Tibial artery (tissue), 4 donors: ENCODE measurements at places on chromosomes 4 and X.

DNA sequence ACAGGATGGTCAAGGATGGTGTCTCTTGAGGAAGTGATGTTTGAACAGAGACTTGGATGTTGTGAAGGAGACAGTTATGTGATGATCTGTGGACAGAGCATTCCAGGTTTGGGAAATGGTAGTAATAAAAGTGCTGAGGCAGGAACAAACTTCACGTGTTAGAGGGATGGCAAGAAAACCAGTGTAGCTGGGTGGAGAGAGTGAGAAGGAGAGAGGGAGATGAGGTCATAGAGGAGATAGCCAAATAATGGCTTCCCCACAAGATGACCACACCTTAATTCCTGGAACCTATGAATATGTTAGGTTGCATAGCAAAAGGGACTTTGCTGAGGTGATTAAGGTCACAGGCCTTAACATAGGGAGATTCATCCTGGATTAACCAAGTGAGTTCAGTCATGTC lies 75.6 kb upstream of the GPR50 start:
- no peaks in the 10 kb centered on the region for H3K36me3 ChIP-seq
- H3K27me3 ChIP-seq = no peaks in the 10 kb centered on the region
- H3K4me3 ChIP-seq = no peak overlapping the region
- no peaks in the 10 kb centered on the region for H3K4me1 ChIP-seq

GRCh38 chr4:44563496-44563895 lies 87.9 kb downstream of the YIPF7 start:
- no peaks in the 10 kb centered on the region for H3K36me3 ChIP-seq
- H3K27ac ChIP-seq = no peak overlapping the region
- H3K27me3 ChIP-seq = no peaks in the 10 kb centered on the region

GRCh38 chr4:182338746-182339145 lies 95.5 kb downstream of the TENM3 start:
- H3K36me3 ChIP-seq = no peaks in the 10 kb centered on the region
- no peak overlapping the region for H3K27ac ChIP-seq
- H3K4me3 ChIP-seq = no peak overlapping the region
- DNase-seq = no peak
- H3K4me1 ChIP-seq = no peaks in the 10 kb centered on the region
- no peaks in the 10 kb centered on the region for H3K27me3 ChIP-seq

GRCh38 chr4:153348006-153348405 lies 3.5 kb downstream of the MND1 start:
- no peaks in the 10 kb centered on the region for H3K27me3 ChIP-seq
- no peak for DNase-seq
- no peak overlapping the region for H3K27ac ChIP-seq

- H3K27me3 ChIP-seq = no peaks in the 10 kb centered on the region
- H3K4me3 ChIP-seq = no peak overlapping the region
- DNase-seq = no peak
- no peaks in the 10 kb centered on the region for H3K36me3 ChIP-seq
- H3K27ac ChIP-seq = no peak overlapping the region
- no peaks in the 10 kb centered on the region for H3K4me1 ChIP-seq
These were observed 1066.8 kb upstream of the ADGRL3 start for GRCh38 chr4:60133375-60133774.

- no peaks in the 10 kb centered on the region for H3K27me3 ChIP-seq
- H3K4me3 ChIP-seq = no peak overlapping the region
- no peaks in the 10 kb centered on the region for H3K4me1 ChIP-seq
- H3K36me3 ChIP-seq = no peaks in the 10 kb centered on the region
These were observed 321.2 kb upstream of the SPOCK3 start for GRCh38 chr4:167555338-167556022.

GRCh38 chr4:53767482-53767881 lies 176.2 kb upstream of the LNX1 start:
- no peak for DNase-seq
- H3K4me3 ChIP-seq = no peak overlapping the region
- no peaks in the 10 kb centered on the region for H3K27me3 ChIP-seq
- H3K36me3 ChIP-seq = no peaks in the 10 kb centered on the region
- no peaks in the 10 kb centered on the region for H3K4me1 ChIP-seq

- H3K4me3 ChIP-seq = no peak overlapping the region
- DNase-seq = no peak
- no peaks in the 10 kb centered on the region for H3K4me1 ChIP-seq
- H3K36me3 ChIP-seq = no peaks in the 10 kb centered on the region
- no peak overlapping the region for H3K27ac ChIP-seq
These were observed 317.4 kb downstream of the STIM2 start for GRCh38 chr4:27178061-27178460.

DNA sequence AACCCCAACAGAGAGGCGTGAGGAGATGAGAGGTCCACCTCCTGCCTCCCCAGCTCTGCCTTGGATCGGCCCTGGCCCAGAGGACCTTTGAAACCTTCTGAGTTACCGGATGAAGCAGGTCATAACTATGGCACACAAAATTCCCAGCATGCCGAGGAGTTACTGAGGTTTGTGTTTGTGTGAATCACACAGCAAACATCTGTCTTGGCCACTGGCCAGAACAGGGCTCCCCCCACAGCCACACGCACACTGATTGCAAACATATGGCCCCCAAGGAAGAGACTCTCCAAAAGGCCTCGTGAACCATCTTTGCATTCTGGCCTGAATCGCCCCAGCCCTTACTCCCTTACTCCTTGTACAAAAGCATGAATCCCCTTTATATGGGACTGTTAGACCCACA lies 18.9 kb downstream of the RPS4X start:
- H3K4me1 ChIP-seq = no peaks in the 10 kb centered on the region
- no peak overlapping the region for H3K4me3 ChIP-seq
- H3K27ac ChIP-seq = no peak overlapping the region

DNA sequence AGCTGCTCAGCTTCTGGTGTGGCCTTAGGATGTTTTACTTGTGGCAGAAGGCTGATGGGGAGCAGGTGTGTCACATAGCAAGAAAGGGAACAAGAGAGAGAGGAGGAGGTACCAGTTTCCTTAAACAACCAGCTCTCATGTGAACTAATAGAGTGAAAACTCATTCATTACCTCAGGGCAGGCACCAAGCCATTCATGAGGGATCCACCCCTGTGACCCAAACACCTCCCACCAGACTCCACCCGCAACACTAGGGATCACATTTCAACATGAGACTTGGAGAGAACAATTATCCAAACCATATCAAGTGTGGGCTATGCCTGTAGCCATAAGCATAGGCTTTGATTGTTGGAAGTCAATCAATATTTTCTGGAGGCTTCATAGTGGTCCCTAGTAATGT lies 56.0 kb downstream of the GSX2 start:
- H3K4me3 ChIP-seq = no peak overlapping the region
- no peak overlapping the region for H3K27ac ChIP-seq
- DNase-seq = no peak
- no peaks in the 10 kb centered on the region for H3K27me3 ChIP-seq
- H3K4me1 ChIP-seq = no peaks in the 10 kb centered on the region
- H3K36me3 ChIP-seq = no peaks in the 10 kb centered on the region

DNA sequence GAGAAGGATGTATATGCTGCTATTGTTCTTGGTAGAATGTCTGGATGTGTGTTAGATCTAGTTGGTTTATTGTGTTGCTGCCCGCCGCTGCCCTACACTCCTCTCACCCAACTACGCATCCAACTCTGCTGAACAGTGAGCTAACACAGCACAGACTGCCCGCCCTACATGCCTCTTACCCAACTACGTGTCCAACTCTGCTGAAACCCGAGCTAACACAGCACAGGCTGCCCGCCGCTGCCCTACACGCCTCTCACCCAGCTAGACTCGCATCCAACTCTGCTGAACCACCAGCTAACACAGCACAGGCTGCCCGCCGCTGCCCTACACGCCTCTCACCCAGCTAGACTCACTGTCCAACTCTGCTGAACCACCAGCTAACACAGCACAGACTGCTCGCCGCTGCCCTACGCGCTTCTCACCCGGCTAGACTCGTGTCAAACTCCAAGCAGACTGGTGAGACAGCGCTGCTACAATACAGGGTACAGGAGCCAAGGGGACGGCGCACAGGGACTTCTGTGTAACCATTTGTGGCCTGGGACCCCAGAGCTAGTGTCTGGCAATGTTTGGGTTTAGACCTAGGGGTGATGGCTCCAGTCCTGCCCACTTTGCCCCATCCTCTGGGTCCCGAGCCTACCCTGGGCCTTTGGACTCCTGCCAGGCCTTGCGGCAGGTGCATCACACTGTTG lies 11.6 kb upstream of the CTBP1 start:
- H3K4me1 ChIP-seq = no peaks in the 10 kb centered on the region
- no peak overlapping the region for H3K4me3 ChIP-seq
- no peak overlapping the region for H3K27ac ChIP-seq
- no peak for DNase-seq
- no peaks in the 10 kb centered on the region for H3K27me3 ChIP-seq
